ENCODE measurements at places on chromosomes 2 and 18.

GRCh38 chr2:219228911-219229304, 528 bp downstream of the ATG9A start:
- DNase-seq: no peak

GRCh38 chr2:162085090-162085891, 11.3 kb upstream of the DPP4 start:
- no peak for DNase-seq

- no peak for DNase-seq
Observed at GRCh38 chr2:157432475-157433106, 11.3 kb downstream of the CYTIP start.

DNA sequence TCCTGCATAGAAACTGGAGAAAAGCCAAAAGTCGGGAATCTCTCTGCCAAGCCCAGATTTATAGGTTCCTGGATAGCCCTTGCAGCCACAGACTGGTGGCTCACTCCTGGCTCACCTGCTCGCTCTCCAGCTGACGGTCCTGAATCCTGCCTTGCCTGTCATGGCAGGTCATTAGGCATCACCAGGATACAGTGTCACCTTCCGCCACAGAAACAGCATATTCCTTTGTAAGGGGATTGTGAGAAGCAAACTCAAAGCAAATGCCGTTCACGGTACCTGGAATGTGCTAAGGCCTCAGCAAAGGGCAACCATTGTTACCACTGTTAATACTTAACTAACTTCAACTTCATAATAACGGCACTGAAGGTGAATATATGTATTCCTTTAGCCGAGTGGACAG, 57.1 kb upstream of the GPR45 start:
- DNase-seq: no peak

- no peak for DNase-seq
Observed at GRCh38 chr2:175025946-175026345, 20.8 kb upstream of the CHN1 start.

DNA sequence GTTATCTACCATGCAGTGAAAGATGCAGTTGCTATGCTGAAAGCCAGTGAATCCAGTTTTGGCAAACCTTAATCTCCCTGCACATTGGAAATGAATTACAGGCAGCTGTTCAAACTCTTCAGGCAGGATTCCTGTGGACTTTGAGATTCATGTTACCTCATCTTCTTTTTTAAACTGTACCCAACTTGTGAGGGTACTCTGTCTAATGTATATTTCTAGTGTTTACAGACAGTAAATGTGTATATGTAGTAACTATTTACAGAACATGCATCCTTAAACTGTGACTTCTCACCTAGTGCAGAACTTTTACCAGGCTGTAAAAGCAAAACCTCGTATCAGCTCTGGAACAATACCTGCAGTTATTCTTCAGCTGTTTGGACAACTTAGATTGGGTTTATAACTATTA, 50.9 kb downstream of the KDM3A start:
- no peak for DNase-seq

- DNase-seq: no peak
Observed at GRCh38 chr18:9283791-9284190, 50.8 kb upstream of the TWSG1 start.

- DNase-seq: no peak
Observed at GRCh38 chr18:30634249-30634648, 408.3 kb downstream of the DSC3 start.

- no peak for DNase-seq
Observed at GRCh38 chr2:239162141-239162821, 238.5 kb downstream of the HDAC4 start.

GRCh38 chr2:232941400-232941799, 71.3 kb downstream of the SNORC start:
- DNase-seq: no peak

- no peak for DNase-seq
Observed at GRCh38 chr18:57547260-57547659, 39.2 kb downstream of the FECH start.

GRCh38 chr18:35457140-35457704, 40.5 kb downstream of the INO80C start:
- DNase-seq: no peak

DNA sequence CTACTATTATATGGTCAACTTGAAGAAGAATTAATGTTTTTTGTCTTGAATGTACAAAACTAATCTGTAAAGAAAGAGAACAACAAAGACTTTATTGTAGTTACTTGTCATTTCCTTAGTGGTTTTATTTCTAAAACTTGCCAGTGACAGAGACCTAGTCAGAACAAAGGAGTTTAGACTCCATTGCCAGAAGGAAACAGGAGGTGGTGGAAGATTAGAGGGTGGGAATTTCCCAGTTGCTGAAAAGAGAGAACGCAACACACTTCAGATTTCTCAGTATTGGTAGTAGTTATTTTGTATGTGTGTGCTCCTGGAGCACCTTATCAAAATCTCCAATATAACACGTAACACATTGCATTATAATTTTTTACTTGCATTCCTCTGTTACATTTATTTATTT, 81.4 kb downstream of the CDCA7 start:
- no peak for DNase-seq

DNA sequence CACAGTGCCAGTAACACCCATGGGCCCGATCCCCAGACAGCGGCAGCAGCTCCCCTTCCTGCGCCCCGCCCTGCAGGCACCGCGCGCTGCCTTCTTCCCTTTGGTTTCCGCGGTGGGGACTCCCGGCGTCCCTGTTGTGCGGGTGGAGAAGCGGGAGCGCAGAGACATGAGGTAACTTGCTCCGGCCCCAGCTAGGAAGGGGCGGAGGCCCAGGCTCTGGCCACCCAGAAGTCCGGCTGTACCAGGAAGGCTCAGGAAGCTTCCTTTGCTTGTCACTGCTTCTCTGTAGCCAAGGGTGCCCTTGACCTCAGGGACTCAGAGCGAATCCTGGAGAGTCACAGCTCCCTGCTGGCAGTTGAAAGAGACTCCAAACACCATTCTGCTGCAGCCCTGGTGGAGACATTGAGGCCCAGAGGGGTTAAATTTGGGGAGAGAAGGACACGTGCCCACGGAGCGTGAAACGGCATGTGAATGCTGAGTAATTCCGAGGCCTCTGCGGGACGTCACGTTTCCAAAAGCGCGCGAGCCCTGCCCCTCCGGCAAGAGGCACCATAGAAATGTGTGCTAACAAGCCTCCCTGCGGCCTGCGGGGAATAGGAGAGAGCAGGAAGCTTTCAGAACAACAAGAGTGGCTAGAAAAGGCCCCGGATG, 6.7 kb upstream of the ADCY3 start:
- peak; percentile 34 for DNase-seq

DNA sequence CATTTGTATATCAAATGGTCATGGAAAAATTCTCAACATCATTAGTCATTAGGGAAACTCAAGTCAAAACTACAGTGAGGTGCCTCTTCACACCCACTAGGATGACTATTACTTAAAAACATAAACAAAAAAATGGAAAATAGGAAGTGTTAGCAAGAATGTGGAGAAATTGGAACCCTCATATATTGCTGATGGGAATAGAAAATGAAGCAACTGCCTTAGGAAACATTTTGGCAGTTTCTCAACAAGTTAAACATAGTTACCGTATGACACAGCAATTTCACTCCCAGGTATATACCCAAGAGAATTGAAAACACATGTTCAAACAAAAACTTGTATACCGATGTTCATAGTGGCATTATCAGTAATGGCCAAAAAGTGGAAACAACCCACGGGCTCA, 18.1 kb upstream of the CYP26B1 start:
- no peak for DNase-seq

- DNase-seq: no peak
Observed at GRCh38 chr2:75428060-75428459, 132.7 kb downstream of the EVA1A start.

DNA sequence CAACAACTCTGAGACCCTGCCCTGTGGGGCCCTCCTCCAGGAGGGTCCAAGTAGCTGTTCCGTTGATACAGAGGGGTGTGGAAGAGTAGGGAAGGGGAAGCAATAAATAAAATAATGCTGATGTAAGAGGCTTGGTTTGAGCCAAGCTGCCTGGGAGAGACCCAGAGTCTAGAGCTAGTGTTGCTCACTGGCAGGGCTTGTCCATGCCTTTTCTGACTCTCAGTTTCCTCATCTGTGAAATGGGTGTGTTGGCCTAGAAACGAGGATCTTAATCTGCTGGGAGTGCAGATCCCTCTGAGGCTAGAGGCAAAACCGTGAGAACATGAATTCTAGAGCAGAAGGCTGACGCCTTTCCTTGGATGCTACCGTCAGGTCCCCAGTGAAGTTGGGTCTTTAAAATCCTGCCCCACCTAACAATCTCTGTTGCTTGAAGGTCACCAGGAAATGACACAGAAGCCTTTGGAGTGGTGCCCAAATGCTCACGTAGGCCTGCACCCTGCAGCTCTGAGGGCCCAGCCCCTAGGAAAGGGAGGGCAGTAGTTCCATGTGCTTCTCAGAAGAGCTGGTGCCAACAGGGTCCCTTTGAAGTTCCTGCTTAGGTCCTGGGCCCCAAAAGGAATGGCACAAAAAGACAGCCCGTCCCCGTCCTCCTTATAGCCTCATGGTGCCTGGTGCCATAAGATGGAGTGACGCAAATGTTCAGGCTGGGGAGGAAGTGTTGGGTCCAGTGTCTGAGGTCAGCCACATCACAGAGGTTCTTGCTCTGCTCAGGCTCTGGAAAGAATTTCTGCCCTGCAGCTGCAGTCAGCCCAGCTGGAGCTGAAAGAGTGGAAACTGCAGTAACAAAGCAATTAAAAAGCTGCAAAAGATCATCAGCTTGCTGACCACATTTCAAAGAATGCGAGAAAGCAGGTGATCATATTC, 73.2 kb upstream of the SMAD2 start:
- DNase-seq: no peak

GRCh38 chr2:204664708-204665121, 119.4 kb downstream of the PARD3B start:
- no peak for DNase-seq

DNA sequence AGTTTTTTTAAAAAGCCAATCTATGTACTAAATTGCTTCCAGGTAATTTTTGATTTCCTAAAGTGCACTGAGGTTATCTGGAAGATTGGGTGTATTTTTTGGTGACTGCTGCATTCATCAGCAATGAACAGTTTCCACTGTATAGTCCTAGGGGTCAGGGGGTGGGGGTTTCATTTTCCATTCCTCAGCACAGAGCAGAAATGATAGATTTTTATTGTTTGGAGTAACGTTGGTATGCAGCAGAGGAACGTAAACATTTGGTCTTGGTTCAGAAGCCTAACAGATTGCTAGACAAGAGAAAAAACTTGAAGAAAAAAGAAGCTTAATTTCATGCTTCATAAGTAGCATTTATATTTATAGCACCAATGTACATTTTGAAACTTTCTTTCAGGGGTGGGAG, 54.9 kb downstream of the ZCCHC2 start:
- DNase-seq: no peak

DNA sequence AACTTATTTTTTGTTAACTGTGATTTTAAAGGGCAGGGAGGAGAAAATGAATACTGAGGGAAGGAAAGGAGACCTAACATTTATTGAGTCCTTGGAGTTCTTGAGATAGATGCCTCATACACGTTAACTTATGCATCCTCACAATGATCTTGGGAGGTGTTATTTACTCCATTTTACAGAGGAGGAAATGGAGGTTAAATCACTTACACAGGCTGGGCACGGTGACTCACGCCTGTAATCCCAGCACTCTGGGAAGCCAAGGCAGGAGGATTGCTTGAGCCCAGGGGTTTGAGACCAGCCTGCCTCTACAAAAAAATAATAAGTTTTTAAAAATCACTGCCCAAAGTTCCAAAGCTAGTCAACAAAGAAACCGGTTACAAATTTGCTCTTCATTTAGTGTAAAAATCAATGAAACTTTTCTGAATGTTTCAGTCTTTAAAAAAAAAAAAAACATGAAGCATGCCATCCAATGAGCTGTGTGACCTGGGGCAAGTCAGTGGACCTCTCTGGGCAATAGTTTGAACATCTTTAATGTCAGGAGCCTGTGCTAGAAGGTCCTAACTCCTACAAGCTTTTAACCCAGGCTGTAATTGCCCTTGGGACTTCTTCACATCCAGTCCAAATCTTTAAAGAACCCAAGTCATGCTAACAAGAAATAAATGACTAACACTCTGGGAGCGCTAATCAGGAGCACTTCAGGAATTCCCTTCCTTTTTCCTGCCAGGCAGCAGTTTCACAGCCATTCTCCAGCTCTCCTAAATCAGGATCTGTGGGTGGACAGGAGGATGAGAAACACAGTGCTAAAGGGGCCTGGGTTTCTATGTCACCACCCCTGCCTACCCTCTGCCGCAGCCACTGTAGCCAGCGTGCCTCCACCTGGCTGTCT, 176.4 kb downstream of the TMEM247 start:
- no peak for DNase-seq
